Bone marrow (tissue), 2 donors: ENCODE measurements at places on chromosomes 3 and 15.

- no peak for DNase-seq
These were observed 283.2 kb upstream of the KCNH8 start for GRCh38 chr3:18864933-18865731.

DNA sequence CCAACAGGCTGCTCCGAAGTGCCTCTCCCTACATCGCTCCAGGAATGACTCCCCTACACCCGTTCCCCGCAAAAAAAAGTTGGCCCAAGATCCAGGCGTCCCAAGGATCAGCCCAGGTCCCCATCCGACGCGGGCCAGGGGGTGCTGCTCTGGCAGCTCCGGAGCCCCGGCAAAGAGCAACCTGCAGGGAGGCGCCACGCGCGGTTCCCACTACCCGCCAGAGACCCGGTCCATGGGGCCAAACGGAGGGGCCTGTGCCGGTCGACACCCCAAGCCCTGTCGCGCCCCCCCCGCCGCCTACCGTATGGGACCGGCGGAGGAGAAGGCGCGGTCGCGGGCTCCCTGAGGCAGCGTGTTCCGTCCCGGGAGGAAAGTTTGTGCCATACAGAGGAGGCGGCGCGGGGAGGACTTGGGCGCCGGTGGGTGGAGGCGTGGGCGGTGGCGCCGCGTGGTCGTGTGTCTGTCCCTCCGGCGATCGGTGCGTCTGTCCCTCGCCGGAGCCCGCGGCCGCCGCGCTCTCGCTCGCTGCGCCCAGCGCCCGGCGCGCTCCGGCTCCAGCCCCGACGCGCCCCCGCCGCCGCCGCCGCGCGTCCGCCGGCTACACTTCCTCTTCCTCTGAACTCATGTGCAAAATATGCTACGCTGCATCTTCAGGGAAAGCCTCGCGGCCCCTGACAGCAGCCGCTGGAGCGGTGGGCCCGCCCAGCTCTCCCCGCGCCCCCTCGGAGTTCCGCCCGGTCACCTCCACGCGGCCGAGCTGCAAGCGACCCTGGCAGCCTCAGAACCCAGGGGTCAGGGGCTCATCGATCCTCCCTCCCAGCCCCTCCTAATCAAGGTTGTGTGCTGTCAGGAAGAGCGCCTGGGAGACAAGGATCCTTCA lies at the start of gene RFTN1:
Gene RFTN1, minus strand, starts transcription at position 559 of the 880 bp plus-strand sequence. CDS start 19,830 bp downstream, outside the sequence.
- peak; percentile 36 for DNase-seq

DNA sequence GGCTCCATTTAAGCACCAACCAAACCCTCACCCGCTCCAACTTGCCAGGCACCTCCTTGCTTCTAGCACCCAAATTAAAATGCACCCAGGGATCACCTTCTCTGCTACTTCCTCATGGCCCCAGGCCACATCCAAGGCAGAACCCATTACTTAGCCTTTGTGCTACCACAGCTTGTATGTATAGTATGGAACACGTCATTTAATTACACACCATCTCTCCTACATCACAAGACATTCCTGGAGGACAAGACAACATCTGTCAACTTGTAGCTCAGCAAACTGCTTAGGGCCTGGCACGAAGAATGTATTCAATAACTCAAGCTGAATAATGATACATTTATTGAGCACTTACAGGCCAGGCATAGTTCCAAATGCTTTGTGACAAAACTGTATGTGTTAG lies 23.3 kb downstream of the ZDHHC3 start:
- no peak for DNase-seq

- DNase-seq, result no peak
These were observed 3.4 kb downstream of the GXYLT2 start for GRCh38 chr3:72891053-72891855.

DNA sequence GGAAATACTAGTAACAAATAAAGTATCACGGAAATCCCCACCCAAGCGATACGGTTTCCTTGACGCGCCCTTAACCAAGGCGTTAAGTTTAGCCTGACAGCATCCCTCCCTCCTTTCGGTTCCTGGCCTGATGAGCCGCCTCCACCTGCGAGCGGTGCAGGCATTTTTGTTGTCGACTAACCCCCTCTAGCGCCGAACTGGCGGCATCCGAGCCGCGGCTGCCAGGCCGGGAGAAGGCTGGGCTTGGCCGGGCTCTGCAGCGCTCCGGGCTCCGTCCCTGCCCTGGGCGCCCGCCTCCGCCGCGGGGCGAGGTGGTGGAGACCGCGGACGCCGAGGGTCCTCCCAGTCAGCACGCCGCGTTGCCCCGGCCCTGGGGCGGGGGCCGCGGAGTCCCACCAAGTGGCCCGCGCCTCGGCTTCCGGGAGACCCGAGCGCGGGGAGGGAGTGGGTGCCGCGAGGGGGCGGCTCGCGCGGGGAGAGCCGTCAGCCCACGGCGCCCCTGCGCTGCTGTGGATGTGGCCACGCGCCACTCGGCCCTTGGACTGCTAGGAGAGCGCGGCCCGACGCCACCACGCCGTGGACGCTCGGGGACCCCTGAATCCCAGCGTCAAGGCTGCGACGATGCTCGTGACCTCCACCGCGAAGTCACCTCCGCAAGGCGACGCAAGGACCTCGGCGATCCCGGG lies 1.1 kb upstream of the EPHA6 start:
- DNase-seq, result no peak

DNA sequence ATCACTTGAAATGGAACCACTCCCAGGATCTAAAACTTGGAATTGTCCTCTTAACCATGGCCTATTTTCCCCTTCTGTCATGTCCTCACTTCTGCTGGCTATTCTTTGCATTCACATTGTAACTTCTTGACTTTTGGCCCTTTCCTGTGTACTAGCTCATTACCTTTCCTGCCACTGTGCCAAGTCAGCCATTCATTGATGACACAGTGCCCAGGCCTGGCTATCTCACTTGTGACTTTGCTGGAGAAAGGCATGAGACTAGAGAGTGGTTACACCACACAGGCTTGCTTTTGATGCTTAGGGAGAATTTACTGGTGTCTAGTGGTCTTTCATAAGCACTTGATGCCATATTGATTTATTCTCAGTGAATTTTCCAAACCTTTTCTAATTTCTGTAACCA lies 101.1 kb downstream of the NR1D2 start:
- DNase-seq, result no peak

DNA sequence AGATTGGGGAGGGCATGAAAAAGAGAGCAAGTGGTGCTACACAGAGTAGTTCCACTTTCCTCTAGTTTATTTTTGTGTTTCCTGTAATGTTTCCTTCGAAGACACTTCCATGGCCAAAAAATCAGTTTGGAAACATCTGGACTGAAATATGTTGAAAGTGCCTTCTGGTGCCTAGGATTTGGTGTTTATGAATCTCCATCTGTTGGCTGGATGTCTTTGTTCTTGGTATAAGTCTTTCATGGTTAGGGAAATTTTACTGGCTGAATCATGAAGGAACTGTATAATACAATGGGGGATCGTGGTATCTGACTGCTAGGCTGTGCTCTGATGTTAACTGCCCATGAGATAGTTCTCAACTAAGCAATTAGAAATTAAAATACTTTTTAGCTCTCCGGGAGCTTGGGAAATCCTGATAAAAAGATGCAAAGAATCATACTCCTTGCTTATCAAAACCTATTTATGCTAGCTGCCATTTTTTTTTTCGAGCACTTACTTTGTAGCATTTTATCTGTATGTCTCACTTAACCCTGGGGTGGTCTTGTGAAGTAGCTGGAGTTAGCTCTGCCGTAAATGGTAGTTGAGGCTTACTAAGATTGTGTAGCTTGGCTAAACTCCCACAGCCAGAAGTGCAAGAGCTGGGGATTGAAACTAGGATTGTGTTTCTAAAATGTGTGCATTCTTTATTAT lies 21.9 kb downstream of the AKAP13 start:
- DNase-seq, result no peak

- DNase-seq, result no peak
These were observed 24.3 kb downstream of the ARHGAP11B start for GRCh38 chr15:30650012-30650929.

GRCh38 chr3:127194601-127195187 lies 1.8 kb downstream of the PRR23E start:
- no peak for DNase-seq

GRCh38 chr3:189838291-189838690 lies 207.1 kb downstream of the TP63 start:
- DNase-seq, result no peak

DNA sequence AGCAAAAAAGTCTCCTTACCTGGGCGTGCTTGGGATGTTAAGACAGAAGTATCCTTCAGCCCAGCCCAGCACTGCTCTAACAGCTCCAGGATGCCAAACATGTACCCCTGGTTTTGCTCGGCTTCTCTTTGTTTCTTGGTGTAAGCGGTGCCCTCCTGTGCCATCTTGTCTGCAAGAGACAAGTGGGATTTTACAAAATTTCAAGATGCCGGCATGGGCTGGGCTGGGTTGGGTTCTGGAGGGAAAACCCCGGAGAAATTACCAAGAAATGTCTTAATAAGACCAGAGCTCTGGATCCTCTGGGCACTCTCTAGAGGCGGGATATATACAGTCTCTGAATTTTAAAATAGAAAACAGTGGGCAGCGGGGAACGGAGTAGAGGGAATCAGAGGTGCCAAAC lies 4.6 kb upstream of the SOX14 start:
- no peak for DNase-seq

DNA sequence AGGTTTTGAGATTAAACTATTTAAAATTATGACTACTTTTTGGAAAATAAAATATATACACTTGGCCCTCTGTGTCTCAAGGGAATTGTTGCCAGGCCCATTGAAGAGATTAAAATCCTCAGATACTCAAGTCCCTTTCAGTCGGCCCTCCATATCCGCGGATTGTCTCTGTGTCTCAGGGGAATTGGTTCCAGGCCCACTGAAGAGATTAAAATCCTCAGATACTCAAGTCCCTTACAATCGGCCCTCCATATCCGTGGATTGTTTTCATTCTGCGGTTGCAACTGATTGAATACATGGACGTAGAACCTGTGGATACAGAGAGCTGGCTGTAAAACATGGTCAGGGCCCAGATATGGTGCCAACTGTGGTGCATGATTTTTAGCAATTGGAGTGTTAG lies 15.7 kb upstream of the LRCH3 start:
- no peak for DNase-seq

GRCh38 chr15:86066174-86066834 lies 13.4 kb upstream of the AGBL1 start:
- DNase-seq, result no peak

GRCh38 chr3:189222927-189223636 lies 51.3 kb downstream of the TPRG1 start:
- no peak for DNase-seq

GRCh38 chr3:128080323-128081080 lies 28.3 kb downstream of the SEC61A1 start:
- DNase-seq, result no peak

DNA sequence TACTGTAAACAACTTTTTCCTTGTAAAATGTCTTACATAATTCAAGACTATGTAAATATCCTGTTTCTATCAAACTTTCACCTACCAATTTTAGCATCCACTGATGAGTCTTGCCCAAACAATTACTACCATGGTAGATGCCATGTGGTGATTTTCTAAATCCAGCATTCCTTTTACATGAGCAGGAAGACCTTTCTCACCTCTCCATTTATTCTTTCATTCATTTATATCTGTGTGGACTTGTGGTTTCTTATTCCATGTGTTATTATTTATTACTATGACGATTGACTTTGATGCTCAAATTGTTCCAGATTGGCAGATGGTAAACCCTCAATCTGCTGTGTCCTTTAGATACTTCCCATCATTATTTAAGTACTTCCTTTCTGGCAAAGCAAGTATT lies 62.4 kb downstream of the IFT57 start:
- DNase-seq, result no peak

DNA sequence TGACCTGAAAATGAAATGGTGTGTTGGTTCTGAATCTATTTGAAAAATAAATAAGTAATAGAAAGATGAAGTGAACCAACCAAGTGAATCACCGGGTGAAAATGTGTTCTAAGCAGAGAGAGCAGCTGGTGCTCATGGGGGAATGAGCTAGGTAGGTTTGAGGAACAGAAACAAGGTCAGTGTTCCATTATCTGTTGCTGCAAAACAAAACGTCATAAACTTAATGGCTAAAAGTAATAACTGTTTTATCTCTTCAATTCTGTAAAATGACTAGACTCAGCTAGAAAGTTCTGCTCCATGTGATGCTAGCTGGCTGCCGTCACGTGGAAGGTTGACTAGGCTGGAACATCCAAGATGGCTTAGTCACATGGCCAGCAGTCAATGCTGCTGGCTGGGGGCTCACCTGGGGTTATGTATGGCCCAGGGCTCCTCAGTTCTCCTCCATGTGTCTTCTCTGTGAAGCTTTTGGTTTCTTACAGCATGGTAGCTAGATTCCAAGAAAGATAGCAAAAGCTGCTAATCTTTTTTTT lies 13.3 kb upstream of the SH3BP5 start:
- no peak for DNase-seq

GRCh38 chr3:131018970-131019369 lies 7.7 kb downstream of the ASTE1 start:
- no peak for DNase-seq

- no peak for DNase-seq
These were observed 11.4 kb downstream of the LAMP3 start for GRCh38 chr3:183151086-183151485.

GRCh38 chr15:80003171-80003570 lies 32.2 kb upstream of the BCL2A1 start:
- no peak for DNase-seq

DNA sequence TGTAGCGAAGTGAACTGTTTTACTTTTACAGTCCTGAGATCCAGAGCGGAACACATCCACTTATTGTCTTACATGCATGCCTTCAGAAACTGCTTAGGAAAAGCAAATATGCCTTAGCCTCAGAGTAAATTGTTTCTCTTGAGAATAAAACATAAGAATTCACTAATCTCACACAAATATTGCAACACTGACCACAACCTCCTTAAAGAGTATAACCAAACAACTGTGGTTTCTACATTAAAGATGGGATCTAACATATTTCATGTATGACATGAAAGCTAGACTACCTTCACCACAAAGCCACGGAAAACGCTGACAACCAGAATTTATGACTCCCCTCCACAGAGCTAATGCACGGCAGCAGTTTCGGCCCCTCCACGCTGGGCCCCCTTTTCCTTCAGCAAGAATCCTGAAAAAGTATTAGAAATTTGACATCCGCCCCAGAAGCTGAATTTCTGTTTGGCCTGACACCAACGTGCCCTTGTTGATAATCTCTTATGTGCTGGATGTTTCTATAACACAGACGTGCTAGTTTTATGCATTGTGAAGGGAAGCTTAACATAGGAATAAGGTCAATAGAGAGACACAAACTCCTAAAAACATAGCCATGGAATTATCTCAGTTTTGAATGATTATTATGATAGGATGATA lies 84.6 kb downstream of the GREM1 start:
- no peak for DNase-seq

GRCh38 chr3:41580274-41580959 lies 381.1 kb downstream of the CTNNB1 start:
- no peak for DNase-seq

GRCh38 chr15:80779658-80780415 lies 667 bp downstream of the CEMIP start:
- no peak for DNase-seq

GRCh38 chr15:99042892-99043291 lies 35.3 kb upstream of the PGPEP1L start:
- DNase-seq, result no peak

- DNase-seq, result no peak
These were observed 33.0 kb downstream of the FBXL22 start for GRCh38 chr15:63630036-63630751.
